HS-27A (cell line): ENCODE measurements at places on chromosomes 16 and 17.

GRCh38 chr16:10895053-10895946 is 18.3 kb downstream of the CIITA start:
- no peak for DNase-seq

- DNase-seq = no peak
Observed at GRCh38 chr17:48259694-48260291, 152.2 kb downstream of the SNX11 start.

- DNase-seq = no peak
Observed at GRCh38 chr17:34570506-34570905, 8.9 kb upstream of the TMEM132E start.

DNA sequence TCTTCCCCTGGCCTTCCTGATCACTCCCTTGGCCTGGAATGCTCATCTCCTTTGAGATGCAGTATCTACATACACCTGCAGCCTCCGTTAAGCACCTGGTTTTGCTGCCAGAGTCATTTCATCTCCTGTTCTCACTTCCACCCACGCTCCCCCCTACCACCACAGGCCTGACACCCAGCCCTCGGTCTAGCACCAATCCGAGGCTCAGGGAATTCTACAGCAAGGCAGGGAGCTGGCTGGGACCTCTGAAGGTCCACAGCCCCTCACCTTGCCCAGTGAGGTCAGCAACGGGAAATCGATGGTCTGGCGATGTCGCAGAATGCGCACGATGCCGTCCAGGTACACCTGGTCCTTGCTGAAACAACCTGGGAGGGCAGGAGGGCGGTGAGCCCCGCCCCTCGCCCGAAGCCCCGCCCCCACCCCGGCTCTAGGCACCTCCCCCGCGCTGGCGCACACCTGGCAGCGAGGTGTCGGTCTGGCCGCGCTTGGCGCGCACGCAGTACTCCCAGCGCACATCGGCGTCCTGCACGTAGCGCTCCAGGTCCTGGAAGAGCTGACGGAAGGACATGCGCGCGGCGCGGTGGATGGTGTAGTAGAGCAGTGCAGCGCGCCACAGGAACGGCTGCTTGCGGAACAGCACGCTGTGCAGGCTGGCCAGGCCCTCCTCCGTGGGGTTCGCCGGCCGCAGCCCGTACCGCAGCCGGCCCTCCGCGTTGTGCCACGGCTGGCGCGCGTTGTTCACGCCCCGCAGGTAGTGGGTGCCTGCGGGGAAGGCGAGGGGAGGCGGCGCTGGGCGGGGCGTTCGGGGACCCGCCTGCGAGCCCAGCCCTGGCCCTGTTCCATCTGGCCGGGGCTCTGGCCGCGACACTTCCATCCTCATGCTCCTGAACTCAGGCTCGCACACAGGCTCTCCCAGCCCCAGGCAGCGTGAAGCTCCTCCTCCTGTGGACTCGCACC is 5.7 kb downstream of the MATCAP1 start:
- DNase-seq = no peak

DNA sequence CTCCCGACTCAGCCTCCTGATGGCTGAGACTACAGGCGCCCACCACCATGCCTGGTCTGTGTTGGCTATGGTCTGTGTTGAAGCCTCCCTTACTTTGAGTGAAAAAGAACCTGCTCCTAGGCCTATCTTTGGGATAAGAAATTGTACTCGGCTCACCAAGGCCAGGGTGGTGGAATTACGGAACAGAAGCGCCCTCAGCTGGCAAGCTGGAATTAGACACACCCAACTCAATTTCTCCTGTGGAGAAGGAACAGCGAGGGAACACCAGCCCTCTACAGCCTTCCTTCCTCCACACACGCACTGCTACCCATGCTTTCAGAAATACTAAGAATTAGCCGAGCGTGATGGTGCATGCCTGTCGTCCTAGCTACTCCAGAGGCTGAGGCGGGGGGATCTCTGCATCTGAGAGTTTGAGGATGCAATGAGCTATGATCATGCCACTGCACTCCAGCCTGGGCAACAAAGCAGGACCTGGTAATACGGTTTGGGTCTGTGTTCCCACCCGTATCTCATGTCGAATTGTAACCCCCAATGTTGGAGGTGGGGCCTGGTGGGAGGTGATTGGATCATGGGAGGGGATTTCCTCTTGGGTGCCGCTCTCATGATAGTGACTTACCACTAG is 40.1 kb upstream of the RBBP6 start:
- no peak for DNase-seq

- no peak for DNase-seq
Observed at GRCh38 chr17:39069114-39069756, 82.2 kb downstream of the PLXDC1 start.

- DNase-seq = no peak
Observed at GRCh38 chr17:39634384-39634871, 2.5 kb upstream of the STARD3 start.

DNA sequence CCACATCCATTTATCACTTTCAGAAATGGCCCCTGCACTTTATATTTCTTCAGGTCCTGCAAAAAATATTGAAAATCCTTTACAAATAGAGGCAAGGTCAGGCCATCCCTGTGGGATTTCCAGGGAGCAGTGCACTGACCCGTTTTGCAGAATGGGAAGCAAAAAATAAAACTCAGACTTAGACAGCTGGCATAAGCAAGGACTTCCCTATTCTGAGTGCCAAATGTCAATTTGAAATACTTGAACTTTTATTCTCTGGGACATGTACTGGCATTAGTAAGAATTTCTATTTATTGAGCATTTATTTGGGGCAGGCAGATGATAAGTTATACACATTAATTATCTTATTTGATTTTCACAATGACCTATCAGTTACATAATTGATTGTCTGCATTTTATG is 32.4 kb downstream of the PRKCB start:
- DNase-seq = no peak

- DNase-seq = no peak
Observed at GRCh38 chr17:40720899-40721298, 17.3 kb upstream of the KRT24 start.
